AG04450 (cell line): ENCODE measurements at places on chromosomes 6 and 20. TPM values are rescaled to one million over a fixed set of nuclear protein-coding genes. Genes with fewer than 3 reads are reported as not detected.
A peak's percentile ranks its signal among the peaks of the same experiment; 100 is the strongest.

NXT1 gene
- polyA plus RNA-seq, result 17.9 and 19.5 TPM in 2 replicates

ADGB gene
- not detected in 2 replicates for polyA plus RNA-seq

TBCC gene
- polyA plus RNA-seq, result 19.6 and 21.7 TPM in 2 replicates

PBOV1 gene
- not detected in 2 replicates for polyA plus RNA-seq

AMD1 gene
- 58.0 and 84.5 TPM in 2 replicates for polyA plus RNA-seq

CST4 gene
- polyA plus RNA-seq, result not detected in 2 replicates

C6orf58 gene
- polyA plus RNA-seq, result 0.12 TPM in 1 of 2 replicates, not detected in the other

LY6G6D gene
- not detected in 2 replicates for polyA plus RNA-seq

TUBB2B gene
- polyA plus RNA-seq, result 4.7 and 6.1 TPM in 2 replicates

TFAP2B gene
- not detected in 2 replicates for polyA plus RNA-seq

HDGFL1 gene
- polyA plus RNA-seq, result not detected in 2 replicates

ZBTB46 gene
- polyA plus RNA-seq, result 2.0 and 2.8 TPM in 2 replicates

MYH7B gene
- 0.02 and 0.20 TPM in 2 replicates for polyA plus RNA-seq

GRCh38 chr6:162074641-162075275 lies 652.8 kb downstream of the PRKN start:
- DNase-seq, result no peak

- DNase-seq, result no peak
Measured at GRCh38 chr20:43187476-43188233, 2.1 kb downstream of the PTPRT start.

DNA sequence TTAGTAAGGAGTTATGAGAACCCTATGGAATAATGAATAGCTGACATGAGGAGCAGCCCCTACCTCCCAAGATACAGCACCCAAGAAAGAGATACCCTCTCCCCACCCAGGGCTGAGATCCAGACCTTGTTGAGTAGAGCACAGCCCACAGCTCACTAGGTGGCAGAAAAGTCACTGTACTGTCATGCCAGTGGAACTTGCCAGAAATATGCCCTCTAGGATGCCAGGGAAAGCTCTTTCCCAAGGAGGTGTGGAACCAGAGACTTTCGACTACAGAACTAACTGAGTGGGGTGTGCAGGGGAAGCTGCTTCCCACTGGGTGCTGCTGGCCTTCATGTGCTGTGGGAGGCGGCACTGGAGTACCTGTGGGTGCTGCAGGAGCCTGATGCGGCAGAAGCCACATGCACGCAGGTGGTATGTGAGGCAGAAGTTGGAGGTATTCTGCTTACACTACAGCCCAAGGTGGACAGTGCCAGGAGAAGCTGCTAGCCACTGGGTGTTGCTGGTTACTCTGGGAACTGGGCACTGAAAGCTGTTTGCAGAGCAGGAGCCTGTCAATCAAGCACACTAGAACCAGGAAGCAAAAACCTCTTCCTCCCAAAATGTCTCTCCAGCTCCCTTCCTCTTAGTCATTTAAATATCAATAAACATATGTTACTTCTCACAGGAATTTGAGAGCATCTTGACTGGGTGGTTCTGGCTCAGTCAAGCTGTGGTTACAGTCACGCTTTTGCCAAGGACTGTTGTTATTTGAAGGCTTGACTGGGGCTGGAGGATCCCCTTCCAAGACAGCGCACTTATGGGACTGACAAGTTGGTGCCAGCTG lies 17.8 kb downstream of the ARMC12 start:
- DNase-seq, result no peak

DNA sequence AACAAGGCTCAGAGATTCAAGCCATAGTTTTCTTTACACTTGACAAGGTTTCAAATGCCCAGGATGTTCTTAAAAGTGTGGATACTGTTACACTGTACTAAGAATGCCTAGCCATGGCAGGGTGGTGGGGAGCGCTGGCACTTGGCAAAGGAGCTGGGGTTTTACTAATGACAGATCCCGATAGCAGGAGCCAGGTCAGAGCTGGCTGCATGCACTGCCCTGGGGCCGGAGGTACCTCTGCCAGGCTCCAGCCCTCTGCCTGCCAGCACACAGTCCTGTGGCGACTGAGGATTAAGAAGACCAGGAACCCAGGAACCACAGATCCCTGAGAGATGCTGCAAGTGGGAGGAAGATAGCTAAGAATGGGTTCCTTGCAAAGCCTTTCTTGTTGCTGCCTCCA lies 260.3 kb downstream of the ALDH8A1 start:
- DNase-seq, result no peak

- DNase-seq, result no peak
Measured at GRCh38 chr20:5779071-5779900, 29.1 kb downstream of the SHLD1 start.

- DNase-seq, result no peak
Measured at GRCh38 chr6:157172231-157172701, 151.1 kb downstream of the TMEM242 start.

DNA sequence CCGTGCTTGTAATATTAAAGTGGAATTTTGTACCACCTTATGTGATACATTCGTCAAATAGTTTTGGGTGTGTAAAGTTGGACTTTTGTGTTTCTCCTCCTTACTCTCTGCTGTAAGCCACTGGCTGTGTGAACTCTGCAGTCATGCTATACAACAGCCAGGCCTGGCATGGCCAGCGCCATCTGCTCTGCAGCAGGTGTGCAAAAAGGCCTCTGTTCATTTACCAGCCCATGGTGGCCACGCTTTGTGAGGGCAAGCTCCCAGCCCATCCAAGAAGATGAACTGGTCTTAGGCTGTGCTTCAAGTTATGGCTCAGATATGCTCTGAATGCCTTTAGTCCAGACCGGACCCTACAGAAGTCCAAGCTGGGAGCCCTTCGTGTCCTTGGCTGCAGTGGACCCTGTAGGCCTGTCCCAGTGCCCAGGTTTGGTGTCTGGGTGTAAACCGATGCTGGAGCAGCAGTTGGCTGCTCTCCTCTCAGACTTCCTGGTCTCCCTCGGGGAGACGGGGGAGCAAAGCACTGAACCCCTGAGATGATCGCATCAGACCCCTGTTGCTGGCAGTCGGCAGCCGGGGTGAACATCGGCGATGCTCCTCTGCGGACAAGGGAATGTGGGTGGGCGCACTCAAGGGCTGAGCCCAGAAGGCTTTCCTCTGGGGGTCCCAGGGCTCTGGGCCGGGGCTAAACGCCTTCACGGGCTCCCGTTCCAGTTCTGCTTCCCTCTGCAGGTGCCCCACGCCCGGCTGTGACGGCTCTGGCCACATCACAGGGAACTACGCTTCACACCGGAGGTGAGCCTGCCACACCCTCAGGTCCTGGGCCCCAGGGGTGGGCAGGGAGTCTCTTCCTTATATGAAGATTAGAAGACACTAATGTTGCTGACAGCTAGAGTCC lies 28.6 kb upstream of the PCMTD2 start:
- DNase-seq, result no peak

GRCh38 chr6:155400654-155400965 lies 55.0 kb downstream of the NOX3 start:
- DNase-seq, result no peak

- no peak for DNase-seq
Measured at GRCh38 chr6:139940741-139941729, 566.6 kb upstream of the CITED2 start.

DNA sequence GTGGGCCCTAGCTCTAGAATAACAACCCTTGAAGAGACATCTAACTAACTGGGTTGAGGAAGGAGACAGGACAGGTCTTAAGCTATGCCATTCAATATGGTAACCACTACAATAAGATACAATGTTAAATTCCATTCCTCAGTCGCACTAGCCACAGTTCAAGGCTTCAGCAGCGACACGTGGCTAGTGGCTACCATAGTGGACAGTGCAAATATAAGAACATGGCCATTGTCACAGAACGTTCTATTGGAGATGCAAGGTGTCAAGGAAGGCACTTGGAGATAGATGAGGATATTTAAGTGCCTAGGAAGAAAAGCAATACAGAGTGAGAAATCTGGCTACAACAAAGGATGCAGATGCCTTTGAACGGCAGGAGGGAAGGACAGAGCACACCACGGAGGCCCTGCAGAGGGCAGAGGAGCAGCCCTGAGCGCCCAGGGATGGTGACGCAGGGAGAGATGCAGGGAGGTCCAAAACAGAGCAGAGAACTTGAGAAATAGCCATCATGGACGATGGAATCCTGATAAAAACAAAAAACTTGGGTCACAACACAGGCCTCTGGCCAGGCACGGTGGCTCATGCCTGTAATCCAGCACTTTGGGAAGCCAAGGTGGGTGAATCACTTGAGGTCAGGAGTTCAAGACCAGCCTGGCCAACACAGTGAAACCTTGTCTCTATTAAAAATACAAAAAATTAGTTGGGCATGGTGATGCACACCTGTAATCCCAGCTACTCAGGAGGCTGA lies 140.7 kb downstream of the ZMYND8 start:
- no peak for DNase-seq

DNA sequence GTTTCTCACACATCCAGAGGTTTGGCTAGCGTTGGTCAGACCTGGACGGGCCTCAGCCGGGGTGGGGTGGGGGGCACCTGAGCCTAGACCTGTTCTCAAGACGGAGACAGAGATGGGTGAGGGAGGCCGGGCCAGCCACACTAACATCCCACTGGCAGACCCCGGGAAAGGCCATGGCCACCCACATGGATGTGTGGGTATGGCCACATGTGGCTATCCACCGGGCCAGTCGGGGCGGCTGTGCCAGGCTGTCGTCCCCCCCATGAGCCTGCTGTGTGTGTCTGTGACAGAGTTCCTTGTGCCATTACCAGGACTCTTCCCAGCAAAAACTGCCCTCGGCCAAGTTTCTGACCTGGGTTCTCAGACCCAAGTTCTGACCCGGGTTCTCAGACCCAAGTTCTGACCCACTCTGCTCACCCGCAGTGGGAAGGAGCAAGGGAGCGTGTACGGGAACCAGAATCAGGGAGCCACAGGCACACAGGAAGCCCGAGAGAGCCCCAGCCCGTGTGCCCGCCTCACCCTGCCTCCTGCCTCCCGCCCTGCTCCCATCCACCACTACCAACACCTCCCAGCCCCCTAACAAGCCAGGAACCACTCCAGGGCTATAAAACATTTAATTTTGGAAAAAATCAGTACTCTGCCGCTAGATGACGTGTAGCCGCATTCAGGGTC lies 255.5 kb downstream of the TAF4 start:
- no peak for DNase-seq

DNA sequence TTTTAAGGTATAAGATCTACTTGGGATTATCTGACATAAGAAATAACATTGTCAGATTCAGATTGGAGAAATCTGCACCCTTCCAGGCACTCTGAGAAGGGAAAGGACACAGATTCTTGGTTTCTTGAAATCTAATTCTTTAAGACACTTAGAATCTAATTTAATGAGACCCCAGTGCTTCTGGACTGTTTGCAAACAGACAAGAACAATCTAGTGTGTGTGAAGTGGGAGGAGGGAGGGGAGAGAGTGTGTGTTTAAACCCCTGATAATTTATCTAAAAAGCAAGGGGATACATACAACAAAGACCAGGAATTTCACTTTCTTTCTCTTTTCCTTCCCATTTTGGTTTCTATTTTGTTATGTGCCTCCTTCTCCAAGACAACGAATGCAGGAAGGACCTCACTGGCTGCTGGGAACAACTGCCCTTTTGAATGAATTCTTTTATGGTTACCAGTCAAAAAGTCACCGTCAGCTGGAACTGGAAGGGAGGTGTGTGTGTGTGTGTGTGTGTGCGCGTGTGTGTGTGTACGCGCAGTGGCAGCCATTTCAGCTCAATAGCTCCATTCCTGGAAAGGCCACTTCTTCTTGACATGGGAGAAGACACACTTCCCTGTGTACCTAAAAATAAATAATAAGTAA lies 129.4 kb downstream of the BCAS1 start:
- no peak for DNase-seq

DNA sequence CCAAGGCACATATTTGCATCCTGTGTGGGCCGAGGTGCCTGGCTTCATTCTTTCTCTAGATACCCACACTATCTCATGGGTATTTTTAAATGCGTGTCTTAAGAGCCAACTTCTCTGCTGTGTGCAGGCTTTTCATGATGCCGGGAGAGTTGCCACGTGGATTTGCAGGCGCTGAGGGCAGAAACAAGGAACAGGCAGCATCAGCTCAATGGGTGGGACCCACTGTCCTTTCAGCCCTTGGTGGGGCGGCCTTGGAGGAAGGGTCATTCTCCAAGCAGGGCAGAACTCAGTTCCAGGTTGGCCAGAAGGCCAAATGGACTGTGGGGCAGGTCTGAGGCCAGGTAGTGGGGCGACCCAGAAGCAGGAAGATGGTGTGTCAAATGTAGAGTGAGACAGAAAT lies 84.7 kb downstream of the PHACTR3 start:
- DNase-seq, result no peak

GRCh38 chr20:44005661-44006060 lies 91.0 kb downstream of the TOX2 start:
- no peak for DNase-seq

GRCh38 chr6:35197196-35197595 lies 16.6 kb upstream of the SCUBE3 start:
- no peak for DNase-seq

DNA sequence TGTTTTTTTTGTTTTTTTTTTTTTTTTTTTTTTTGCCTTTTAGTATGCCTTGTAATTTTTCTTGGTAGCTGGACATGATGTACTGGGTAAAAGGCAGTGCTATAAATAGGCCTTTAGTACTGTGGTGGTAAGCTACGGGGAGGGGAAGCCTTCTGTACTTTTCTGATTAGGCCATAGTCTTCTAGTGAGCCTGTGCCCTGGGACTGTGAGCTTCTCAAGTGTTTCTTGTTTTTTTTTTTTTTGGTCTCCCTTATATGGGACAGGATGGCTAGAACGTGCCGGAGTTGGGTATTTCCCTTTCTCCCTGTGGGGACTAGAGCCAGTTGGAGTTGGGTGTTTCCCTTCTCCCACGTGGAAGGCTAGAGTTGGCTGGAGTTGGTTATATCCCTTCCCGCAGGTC lies 59.4 kb upstream of the PRELID3B start:
- no peak for DNase-seq

- no peak for DNase-seq
Measured at GRCh38 chr20:41719151-41719550, 101.0 kb upstream of the CHD6 start.

- DNase-seq, result peak; percentile 45
Measured at GRCh38 chr6:20487669-20488375, 46.4 kb upstream of the CDKAL1 start.

DNA sequence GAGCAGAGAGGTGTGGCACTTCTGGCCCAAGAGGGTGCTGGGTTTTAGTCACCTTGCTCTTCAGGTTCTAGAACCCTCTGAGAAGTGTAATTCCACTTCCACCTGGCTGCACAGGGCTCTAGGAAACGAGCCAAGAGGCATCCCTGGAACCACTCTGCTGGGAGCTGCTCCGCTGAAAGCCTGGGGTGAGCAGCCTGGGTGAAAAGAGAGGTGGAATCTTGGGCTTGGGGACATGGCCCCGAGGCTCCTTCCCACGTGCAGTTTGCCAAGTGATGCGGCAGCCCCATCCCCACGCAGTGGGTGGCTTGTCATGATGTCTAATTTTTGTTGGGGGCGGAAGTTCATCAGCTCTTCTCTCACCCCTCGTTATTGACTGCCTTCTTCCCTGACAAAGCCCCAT lies 32.8 kb downstream of the PPP1R16B start:
- no peak for DNase-seq

DNA sequence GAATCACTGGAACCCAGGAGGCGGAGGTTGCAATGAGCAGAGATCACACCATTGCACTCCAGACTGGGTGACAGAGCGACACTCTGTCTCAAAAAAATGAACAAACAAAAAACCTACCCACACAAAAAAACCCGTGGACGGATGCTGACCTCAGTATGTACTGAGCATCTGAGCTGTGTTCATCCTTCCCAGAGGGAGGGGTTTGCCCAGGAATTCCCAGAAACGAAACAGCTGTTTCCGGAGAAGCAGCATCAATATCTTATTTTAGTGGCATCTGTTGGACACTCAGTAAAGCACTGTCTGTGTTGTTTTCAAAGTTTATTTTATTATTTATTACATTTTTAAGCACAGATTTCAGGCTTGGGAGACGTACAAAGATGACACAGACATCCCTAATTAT lies 18.7 kb downstream of the NANP start:
- DNase-seq, result no peak
